ENCODE measurements at places on chromosomes 11 and 22.

DNA sequence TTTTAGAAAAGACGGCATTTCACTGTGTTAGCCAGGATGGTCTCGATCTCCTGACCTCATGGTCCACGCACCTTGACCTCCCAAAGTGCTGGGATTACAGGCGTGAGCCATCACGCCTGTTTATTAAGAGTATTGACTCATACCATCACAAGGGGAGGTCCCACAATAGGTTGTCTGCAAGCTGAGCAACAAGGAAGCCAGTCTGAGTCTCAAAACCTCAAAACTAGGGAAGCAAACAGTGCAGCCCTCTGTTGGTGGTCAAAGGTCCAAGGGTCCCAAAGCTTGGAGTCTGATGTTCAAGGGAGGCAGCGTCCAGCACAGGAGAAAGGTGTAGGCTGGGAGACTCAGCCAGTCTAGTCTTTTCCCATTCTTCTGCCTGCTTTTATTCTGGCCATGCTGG, 32.8 kb upstream of the LDLRAD3 start:
- DNase-seq, result no peak

- no peak for DNase-seq
Observed at GRCh38 chr11:118223992-118224391, 819 bp downstream of the JAML start.

DNA sequence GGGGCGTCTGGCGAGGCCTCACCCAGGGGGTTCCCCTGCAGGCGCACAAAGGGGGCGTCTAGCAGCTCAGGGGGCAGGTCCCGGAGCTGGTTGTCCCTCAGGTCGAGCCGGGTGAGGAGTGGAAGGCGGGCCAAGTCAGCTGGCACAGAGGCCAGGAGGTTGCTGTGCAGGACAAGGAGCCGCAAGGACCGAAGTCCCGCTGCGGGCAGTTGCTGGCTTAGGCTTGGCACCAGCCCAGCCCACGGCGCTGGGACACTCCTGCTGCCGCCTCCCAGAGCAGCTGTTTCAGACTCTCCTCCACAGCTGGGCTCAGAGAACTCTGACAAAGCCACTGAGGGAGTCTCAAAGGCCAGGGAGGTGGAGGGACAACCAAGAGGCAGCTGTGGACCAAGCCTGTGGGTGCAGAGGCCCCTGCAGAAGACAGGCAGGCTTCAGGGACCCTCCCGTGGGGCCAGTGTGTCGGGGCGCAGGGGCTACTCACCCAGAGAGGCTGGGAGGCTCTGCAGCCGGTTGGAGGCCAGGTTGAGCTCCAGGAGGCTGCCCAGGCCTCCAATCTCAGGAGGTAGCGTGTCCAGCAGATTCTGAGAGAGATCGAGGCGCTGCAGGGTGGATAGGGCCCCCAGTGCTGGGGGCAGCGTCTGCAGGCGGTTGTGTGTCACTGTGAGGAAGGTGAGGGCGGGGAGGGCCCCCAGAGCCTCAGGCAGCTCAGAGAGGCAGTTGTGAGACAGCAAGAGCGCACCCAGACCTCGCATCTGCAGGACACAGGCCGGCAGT, 2.2 kb downstream of the PIDD1 start:
- DNase-seq, result no peak

- no peak for DNase-seq
Observed at GRCh38 chr11:67274768-67275605, 8.7 kb downstream of the GRK2 start.

GRCh38 chr11:100800202-100800601, 113.1 kb downstream of the ARHGAP42 start:
- no peak for DNase-seq

DNA sequence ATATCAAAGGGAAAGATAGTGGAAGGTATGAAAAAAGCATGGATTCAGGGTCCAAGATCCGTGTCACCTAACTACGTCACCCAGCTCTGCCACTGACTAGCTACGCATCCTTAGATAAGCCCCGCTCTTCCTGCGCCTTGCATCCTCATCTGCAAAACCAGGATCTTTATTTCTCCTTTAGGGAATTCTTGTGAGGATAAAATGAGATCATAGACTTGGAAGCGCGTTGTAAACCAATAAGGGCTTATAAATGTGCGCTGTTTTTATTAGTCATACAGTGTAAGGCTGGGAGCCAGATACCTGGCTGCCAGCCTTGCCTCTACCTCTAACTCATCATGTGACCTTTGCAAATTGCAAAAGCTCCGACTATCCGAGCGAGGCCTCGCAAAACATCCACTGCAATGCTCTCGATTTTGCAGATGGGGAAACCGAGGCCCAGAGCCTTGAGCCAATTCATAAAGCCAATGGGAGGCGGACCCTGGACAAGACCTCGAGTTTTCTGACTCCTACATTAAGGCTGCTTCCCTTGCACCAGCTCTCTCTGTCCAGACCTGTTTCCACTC, 753 bp downstream of the PRPF19 start:
- no peak for DNase-seq

Measured in stimulated activated CD8-positive, alpha-beta memory T cell treated with anti-CD3 and anti-CD28 coated beads, Interleukin-7, amount 100 ng/mL, for 1 hour (primary cell).